ENCODE measurements at places on chromosomes 4 and X.

DNA sequence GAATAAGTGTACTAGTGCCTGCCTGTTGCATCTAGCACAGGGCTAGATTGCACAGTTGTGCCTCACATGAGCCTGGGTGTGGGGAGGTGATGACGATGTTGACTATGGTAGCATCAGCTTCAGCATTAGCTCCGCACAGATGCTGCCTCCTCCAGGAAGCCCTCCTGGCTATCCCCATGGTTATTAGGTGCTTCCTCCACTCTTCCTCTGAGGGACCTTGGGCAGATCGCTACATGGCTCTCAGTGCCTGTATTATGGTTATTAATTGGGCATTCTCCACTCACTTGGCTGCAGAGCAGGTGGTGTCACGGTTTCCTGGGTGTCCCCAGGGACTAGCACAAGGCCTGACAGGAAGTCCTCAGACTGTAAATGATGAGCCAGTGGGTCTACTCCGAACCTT lies 325.6 kb downstream of the ARHGAP10 start:
- DNase-seq = no peak

GRCh38 chr4:101157415-101158133 lies 189.8 kb downstream of the PPP3CA start:
- DNase-seq = no peak

DNA sequence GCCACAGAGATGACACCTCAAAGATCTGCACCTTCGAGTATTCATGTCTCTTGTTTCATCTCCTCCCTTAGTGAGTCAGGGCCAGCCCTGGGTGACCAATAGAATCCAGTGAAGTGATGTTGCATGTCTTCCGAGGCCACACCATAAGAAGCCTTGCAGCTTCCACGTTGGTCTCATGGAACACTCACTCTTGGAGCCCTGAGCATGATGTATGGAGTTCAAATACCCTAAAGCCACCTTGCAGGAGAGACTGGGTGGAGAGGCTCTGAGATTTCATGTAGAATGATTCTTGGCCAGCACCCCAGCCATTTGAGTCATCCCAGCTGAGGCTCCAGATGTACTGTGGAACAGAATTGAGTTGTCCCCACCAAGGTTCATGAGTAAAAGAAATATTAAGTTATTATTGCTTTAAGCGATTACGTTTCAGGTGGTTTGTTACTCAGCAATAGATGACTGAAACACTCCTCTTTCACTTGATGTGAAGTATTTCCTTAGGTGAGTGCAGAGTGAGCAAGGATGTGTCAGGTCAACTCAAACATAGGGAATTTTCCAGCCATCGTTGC lies 5.0 kb upstream of the RP2 start:
- DNase-seq = no peak

DNA sequence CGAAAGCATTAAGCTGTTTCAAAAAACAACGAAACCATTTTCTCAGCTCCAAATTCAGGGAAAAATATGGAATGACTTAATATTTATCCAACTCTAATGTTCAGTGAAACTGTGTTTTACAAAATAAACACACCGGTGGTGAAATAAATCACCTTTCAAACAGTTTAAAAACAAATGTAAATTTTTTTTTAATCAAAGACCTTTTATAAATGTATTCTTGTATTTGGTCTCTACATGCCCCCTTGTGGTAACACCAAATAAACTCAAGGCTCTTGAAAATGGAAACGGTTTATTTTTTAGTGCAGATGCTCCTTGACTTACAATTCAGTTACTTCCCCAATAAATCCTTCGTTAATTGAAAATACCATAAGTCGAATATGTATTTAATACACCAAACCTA lies 45.8 kb upstream of the ITM2A start:
- no peak for DNase-seq

DNA sequence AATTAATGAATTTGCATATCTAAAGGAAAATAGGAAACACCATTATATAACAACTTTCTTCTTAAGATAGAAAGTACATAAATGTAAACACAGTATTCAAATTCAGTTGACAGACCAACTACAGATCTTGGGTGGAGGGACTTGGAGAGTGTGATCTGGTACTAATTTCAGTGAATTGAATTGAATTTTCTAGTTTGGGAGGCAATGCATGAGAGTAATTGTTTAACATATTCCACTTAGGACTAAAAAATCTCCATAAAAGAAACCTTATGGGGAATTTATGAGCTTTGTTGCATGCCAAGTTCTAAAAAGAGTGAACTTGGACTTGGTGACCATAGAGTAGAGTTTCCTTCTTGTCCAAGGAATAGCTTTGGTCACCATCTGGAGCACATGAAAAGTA lies 261.1 kb upstream of the TTC29 start:
- no peak for DNase-seq

DNA sequence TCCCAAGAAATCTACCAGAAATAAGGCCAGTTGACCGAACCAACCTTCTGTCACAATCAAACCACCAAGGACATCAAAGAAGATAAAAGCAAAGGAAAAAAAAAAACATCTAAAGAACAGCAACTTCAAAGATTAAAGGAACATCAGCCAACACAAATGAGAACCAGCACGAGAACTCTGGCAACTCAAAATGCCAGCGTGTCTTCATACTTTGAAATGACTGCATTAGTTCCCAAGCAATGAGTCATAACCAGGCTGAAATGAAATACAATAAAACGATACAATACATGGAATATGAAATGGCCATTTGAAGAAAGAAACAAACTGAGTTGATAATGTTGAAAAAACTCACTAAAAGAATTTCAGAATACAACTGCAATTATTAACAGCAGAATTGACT lies 611.6 kb upstream of the GRIA3 start:
- no peak for DNase-seq

- no peak for DNase-seq
Observed at GRCh38 chrX:23737413-23737812, 5.7 kb downstream of the ACOT9 start.

DNA sequence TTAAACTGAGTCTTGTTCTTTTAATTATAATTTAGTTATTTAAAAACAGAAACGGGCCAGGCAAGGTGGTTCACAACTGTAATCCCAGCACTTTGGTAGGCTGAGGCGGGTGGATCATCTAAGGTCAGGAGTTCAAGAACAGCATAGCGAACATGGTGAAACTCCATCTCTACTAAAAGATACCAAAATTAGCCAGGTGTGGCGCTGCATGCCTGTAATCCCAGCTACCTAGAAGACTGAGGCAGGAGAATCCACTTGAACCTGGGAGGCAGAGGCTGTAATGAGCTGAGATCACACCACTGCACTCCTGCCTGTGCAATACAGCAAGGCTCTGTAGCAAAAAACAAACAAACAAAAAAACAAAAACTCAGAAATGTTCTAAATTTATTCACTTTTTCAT lies 852.9 kb downstream of the TECRL start:
- DNase-seq = no peak

DNA sequence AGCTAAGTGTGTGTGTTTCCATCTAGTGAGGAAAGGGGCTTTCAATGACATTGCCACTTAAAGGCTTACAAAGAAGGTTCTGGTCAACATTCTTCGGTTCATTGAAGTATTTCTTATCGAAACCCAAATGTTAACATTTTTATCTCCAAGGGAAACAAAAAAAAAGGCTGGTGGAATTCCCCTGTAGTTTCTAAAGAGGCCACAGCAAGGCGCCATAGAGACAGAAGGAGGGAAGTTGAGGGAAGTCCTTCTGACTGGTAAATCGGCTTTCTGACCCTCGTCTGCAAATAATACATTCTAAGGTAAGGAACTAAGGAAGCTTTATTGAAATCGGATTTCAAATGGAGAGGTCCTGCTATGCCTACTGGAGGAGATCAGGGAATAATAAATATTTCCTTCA lies 1.7 kb upstream of the ZFP42 start:
- DNase-seq = no peak

DNA sequence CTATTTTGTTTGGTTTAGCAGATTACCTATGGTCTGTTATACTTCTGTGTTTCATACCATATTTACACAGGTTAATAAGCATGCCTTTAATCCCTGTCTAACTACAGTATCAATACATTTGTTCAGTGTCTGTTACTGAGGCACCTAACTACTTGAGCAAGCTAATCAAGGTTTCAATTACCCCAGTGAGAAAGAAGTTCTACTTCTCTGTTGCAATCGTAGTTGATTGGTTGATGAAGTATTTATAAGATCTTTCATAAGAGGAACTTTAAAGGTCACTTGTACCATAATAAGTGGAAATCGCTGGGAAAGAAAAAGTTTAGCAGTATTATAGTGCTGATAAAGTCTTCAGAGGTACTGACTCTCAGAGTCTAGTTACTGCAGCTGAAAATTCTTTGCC lies 490.6 kb downstream of the RPA4 start:
- no peak for DNase-seq
